Non-pigmented ciliary epithelial cell (primary cell): ENCODE measurements at places on chromosomes 1 and 21.

DNA sequence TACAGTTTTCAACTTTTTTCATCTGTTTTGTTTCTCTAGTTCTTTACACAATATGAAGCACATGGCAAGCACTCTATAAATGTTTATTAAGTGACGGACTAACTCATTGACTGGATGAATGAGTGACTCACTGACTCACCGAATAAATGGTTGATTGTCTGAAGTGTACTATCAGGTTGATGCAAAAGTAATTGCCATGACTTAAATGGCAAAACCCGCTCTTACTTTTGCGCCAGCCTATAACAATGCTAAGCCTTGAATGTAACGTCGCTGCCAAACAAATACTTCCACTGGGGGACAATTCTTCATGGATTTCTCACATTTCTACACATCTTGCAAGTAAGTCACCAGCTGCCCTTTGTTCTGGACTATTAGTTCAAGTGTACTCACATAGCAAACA is 109.0 kb upstream of the KCTD3 start:
- no peak for DNase-seq

GRCh38 chr1:202276081-202276715 is 65.5 kb downstream of the UBE2T start:
- no peak for DNase-seq

DNA sequence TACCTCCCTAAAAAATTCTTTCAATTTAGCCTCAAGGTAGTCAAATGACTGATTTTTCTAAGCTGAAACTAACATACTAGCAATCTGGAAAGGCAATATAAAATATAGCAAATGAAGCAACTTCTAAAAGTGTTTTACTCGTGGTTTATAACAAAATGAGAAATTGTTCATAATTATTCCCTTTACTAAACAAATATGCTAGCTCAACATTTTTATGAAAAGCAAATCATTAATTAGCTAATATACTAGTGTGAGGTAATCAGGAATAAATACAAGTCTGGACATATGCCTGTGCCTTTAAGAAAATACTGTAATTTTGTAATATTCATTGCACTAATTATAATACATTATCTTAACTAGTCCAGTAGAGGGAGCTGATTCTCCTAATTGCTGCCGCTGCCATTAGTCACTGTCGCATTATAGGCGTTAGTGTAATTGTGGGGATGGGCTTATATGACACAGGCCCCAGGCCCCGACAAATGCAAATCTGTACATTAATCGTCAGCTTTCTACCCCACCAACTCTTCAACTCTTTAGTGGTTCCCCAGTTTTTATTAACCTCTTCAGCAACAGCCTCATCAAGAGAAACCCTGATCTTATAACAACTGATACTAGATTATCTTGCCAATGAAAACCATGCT is 160.9 kb downstream of the GABPA start:
- DNase-seq: no peak

DNA sequence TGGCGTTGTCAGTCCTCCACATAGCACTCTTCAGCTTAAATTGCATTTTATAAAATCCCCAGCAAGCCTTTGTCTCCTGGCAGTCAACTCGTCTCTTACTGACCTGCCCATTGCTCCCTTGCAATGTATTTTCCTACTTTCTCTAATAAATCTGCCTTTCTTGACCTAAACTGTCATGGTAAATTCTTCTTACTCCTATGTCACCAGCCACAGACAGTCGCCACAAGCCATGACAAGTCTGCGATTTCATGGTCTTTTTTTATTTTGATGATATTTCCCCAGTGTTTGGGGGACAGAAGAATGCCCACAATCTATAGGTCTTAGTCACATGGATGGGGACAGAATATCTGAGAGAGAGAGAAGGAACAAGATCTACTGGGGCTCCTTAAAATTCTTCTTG is 8.4 kb downstream of the IFNAR2 start:
- no peak for DNase-seq

DNA sequence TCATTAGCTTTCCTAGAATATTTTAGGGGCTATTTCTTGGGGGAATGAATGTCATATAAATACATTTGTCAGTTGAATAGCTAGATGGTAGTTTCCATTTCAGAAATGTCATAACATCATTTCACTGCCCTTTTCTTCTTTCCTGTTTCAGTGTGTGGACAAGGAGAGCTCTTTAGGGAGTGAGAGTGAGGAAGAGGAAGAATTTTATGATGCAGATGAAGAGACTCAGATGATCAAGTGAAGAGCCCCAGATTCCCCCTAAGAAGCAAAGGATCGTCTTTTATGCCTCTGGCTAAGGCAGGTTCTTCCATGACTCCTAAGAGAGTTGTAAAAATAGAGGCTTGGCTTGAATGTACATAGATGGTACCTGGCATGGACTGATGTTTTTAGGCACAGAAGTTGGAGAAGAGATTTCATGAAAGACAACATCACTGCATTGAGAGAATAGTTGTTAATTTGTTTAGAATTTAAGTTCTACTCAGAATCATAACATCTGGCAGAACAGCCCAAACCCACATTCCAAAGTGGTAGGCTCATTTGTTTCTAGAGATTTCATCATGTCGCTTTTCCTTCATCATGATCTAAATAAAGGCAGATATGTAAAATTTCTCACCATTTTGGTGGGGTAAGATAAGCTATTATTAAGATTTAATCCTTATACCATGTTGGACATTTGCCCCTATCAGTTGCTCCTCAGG is 44.2 kb upstream of the MAB21L3 start:
- peak; percentile 56 for DNase-seq

DNA sequence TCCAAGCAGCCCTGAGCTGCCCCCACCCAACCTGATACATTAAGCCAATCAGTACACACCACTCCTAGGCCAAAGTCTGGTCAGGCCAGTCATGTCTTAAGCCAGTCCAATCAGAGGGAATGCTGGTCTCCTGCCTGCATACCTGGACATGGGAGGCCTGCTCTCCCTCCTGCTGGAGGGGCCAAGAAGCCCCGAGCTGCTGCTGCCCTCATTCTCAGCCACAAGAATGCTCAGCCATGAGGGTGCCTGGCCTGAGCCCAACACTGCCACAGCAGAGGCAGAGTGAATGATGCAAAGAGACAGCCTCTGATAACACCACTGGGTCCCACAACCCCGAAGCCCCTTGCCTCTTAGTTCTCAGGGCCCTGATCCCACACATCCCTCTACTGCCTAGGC is 23.0 kb downstream of the CHD5 start:
- no peak for DNase-seq

GRCh38 chr1:12467570-12468286 is 150.3 kb downstream of the DHRS3 start:
- no peak for DNase-seq

DNA sequence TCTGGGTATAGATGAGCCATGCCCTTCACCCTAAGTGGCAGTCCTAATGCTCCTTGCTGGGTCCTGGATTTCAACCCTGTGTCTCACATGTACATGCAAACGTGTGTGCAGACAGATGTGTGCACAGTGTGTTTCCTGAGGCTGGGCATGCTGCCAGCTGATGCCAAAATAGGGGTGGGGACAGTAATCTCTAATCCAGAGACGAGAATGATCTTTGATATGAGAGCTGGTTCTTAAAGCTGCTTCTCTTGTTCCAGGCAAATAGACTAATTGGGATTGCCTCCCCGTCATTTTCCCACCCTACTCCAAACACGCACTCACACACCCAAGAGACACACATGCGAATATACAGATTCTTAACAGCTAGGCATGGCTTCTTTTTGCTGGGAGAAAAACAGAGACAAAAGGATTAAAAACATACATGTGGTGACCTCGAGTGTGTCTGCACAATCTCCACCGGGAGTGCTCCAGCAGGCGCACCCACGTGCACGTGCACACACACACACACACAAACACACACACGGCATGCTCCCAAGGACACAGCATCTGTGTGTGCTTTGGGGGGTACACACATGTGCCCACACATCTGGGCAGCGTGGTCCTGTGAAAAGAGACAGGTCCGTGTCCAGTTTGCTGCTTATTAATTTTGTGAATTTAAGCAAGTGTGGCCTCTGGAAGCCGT is 102.1 kb upstream of the ZBTB40 start:
- no peak for DNase-seq

- DNase-seq: no peak
Measured at GRCh38 chr1:14704846-14705245, 106.4 kb downstream of the KAZN start.

DNA sequence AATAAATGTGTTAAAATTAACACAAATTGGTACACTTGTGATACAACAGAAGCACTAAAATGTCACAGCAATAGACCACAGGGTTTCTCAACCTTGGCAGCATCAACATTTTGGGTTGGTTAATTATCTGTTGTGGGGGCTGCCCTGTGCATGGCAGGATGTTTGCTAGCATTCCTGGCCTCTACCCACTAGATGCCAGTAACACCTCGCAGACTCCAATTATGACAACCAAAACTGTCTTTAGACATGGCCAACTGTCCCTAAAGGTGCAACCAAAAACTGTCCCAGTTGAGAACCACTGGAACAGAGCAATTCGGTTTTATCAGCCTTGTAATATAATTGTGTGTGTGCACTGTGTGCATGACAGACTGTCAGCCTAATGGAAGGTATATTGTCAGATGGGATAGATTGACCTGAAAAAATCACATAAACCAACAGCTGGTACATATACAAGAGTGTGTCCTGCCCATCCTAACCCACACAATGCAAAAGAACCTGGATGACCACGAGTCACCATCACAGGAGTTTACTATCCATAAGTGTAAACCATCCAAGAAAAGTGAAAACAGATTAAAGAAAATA is 13.5 kb upstream of the ERG start:
- DNase-seq: no peak

DNA sequence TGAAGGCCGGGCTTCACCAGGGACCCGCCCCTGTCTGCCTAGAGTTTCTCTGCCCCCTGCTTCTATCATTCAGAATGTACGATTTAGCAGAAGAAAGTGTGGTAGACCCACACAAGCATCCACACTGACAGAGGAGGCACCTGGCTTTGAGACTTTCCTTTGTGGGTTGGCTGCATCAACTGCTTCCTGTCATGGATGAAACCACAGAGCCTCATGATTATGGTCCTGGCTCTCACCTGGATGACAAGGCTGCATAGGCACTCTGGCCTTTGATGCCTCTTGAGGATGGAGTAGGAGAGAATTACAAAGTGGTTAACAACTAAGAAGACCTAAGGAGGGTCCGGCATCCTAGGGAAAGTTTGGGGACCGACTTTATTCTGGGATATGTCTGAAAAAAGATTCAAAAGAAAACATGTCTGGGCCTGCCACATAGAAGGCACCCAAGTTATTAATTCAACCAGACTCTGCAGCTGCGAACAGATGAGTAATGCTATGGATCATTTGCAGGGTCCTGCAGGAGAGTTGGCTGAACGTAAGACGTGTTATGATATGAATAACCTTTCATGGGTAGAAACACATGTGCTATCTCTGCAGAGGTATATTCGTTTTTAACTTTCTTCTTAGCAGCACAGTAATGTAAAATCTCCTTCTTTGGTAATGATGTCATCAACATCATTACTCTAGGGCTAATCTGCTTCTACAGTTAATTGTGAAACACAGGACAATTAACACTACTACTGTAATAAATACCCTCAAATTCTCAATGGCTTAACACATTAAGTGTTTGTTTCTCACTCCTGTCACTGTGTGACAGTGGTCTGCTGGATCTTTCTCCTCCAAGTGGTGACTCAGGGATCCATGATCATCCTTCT is 136.2 kb downstream of the SLC35F3 start:
- no peak for DNase-seq

- DNase-seq: no peak
Measured at GRCh38 chr1:169623132-169623926, 6.6 kb downstream of the SELP start.

- peak; percentile 100 for DNase-seq
Measured at GRCh38 chr1:235011599-235012435, 116.8 kb downstream of the TOMM20 start.

- no peak for DNase-seq
Measured at GRCh38 chr1:38941527-38942019, at the start of gene RHBDL2. RHBDL2 (minus strand) TSS chr1:38941830; CDS start chr1:38919212, 22,618 bp downstream.

DNA sequence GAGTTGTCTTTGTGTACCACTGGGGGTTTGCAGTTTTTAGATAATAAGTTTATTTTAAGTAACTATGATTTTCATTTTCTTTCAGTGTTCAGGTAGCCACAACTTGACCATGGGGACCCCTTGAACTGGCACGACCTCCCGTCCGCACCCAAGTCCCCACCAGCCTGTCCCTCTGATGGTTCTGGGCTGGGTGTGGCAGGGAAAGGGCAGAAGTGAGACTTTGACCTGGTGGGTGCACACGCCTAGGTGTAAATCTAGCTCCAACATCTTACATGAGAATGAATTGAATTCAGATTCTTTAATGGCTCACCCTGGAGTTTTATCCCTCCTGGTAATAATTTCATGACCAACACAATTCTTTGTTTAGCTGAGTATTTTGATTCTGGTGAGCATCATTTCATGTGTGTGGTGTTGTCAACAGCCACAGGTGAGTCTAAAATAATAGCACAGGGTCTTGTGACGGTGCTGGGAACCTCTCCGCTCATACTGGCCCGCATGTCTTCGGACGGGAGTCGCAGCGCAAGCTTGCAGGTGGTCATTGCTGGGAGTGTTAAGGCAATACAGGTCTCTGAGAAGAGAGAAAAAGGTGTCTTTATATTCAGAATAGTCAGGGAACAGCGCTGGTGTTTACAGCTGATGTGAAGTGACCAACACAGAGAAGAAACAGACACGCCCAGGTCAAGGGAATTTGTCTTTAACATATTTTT is 50.8 kb upstream of the POFUT2 start:
- DNase-seq: no peak

GRCh38 chr1:31759298-31760023 is 4.7 kb downstream of the ADGRB2 start:
- no peak for DNase-seq

- DNase-seq: no peak
Measured at GRCh38 chr1:11046270-11046566, 821 bp downstream of the MASP2 start.

DNA sequence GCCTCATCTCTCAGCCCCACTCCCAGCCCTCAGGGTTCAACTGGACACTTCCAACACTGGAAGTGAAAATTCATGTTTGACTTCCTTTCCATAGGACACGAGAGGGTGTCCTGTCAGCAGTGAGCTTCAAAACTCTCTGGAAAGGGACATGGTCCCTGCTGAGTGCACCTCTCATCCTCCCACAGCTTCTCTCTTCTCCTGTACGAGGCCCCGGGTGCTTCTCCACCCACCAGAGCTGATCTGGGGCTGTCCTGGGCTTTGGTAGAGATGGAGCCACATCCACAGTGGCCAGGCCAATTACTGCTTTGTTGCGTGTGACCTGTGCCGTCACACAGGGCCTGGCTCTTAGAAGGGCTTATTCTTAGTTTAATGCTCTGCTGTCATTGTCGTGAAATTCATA is 182.3 kb downstream of the RRAGC start:
- DNase-seq: no peak

DNA sequence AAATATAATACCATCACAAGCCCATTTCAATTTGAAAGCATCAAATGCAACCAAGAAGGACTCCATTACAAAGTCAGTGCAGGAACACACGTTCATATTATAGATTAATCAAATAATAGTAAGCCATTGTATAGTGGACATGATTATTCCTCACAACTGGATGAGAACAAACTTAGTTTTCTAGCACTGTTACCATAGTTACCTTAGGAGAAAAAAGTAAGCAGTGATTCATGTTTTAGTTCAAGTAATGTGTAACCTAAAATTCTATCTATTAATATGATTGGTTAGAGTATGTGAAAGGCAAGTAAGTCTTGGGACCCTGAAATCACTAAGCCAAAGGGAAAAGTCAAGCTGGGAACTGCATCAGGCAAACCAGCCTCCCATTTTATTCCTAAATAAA is 15.2 kb downstream of the SSX2IP start:
- DNase-seq: no peak

- no peak for DNase-seq
Measured at GRCh38 chr1:63238721-63239120, 83.6 kb upstream of the FOXD3 start.

GRCh38 chr1:64691626-64692025 is 53.2 kb upstream of the RAVER2 start:
- DNase-seq: no peak

GRCh38 chr1:153430561-153430960 is 14.2 kb downstream of the S100A7A start:
- no peak for DNase-seq
